Activated T-cell treated with anti-CD3 and anti-CD28 coated beads, Interleukin-2, amount 50 U/mL, for 4 hours (primary cell): ENCODE measurements at places on chromosomes 5 and 9. TPM values are rescaled to one million over a fixed set of nuclear protein-coding genes. Genes with fewer than 3 reads are reported as not detected.

The ZBTB34 gene
- 4.9 TPM for total RNA-seq

The SHOC1 gene
- not detected for total RNA-seq

The DIPK1B gene
- total RNA-seq: not detected

The BARHL1 gene
- not detected for total RNA-seq

The NUTM2F gene
- total RNA-seq: not detected

The TAF1L gene
- not detected for total RNA-seq

The AIF1L gene
- total RNA-seq: 0.27 TPM

The PCDHGB6 gene
- 0.22 TPM for total RNA-seq

The ACTBL2 gene
- total RNA-seq: not detected

The TEX48 gene
- not detected for total RNA-seq

The SYK gene
- total RNA-seq: 0.48 TPM

The BTNL9 gene
- total RNA-seq: 0.13 TPM

The GHR gene
- total RNA-seq: 0.08 TPM

The STPG3 gene
- not detected for total RNA-seq

The HSD17B4 gene
- total RNA-seq: 59.7 TPM

The TMEFF1 gene
- total RNA-seq: 0.24 TPM

The CCL19 gene
- 1.0 TPM for total RNA-seq

The CCDC183 gene
- not detected for total RNA-seq

The FAM169A gene
- 10.0 TPM for total RNA-seq

The SH3PXD2B gene
- total RNA-seq: 0.92 TPM

The IL13 gene
- total RNA-seq: 12.5 TPM

The DMXL1 gene
- total RNA-seq: 18.7 TPM

The AFAP1L1 gene
- total RNA-seq: not detected

The MAMDC2 gene
- total RNA-seq: not detected

The DRD1 gene
- 0.05 TPM for total RNA-seq

The SMIM23 gene
- total RNA-seq: not detected

The STK32A gene
- total RNA-seq: not detected

The PRSS3 gene
- total RNA-seq: 0.76 TPM

The OLFML2A gene
- total RNA-seq: not detected

The RIMOC1 gene
- total RNA-seq: 32.7 TPM

The GAS1 gene
- 0.41 TPM for total RNA-seq

The TMEM174 gene
- not detected for total RNA-seq

The PDE8B gene
- not detected for total RNA-seq

The TRPM6 gene
- 0.05 TPM for total RNA-seq

The MATR3 gene
- total RNA-seq: 201 TPM

The DMRT3 gene
- not detected for total RNA-seq

The SLC4A9 gene
- not detected for total RNA-seq

The HTR1A gene
- not detected for total RNA-seq

The GLRA1 gene
- not detected for total RNA-seq

The OR4F3 gene
- total RNA-seq: not detected

The NDUFS4 gene
- total RNA-seq: 42.9 TPM

The DUSP1 gene
- total RNA-seq: 11.4 TPM

The TMEM252 gene
- not detected for total RNA-seq

The IFNK gene
- not detected for total RNA-seq

The C5orf34 gene
- total RNA-seq: 3.6 TPM

The SPINK13 gene
- total RNA-seq: not detected

The PCDHGB2 gene
- 0.43 TPM for total RNA-seq

The PTPN3 gene
- 0.18 TPM for total RNA-seq

The SLC6A7 gene
- not detected for total RNA-seq

The KCNT1 gene
- total RNA-seq: not detected

The TPPP gene
- total RNA-seq: 0.08 TPM

The HIGD2A gene
- total RNA-seq: 87.5 TPM

The TNFSF8 gene
- 130 TPM for total RNA-seq
